ENCODE measurements at places on chromosomes 6 and 20. TPM values are rescaled to one million over a fixed set of nuclear protein-coding genes. Genes with fewer than 3 reads are reported as not detected.
A peak's percentile ranks its signal among the peaks of the same experiment; 100 is the strongest.

DNA sequence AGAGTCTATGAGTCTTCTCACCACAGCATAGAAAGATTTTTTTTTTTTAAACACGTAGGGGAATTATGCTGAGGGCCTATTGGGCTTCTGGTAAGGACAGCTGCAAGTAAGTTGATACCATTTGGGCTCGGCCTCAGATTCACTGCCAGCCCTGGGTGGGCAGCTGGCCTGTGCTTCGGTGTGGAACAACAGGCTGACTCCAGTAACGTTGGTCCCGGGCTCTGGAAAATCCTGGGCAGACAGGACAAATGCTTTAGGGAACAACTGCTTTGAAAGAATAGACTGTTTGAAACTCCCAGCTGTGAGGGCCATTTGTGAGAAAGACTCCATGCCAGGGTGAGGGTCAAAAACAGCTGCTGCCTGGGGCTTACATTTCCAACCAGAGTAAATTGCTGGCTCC, 366.5 kb downstream of the QKI start:
- no peak overlapping the region for H3K4me3 ChIP-seq
- no peaks in the 10 kb centered on the region for H3K4me1 ChIP-seq
- DNase-seq, result peak; percentile 19
- no peak overlapping the region for H3K27ac ChIP-seq
- H3K36me3 ChIP-seq, result no peaks in the 10 kb centered on the region
- no peaks in the 10 kb centered on the region for H3K27me3 ChIP-seq

GRCh38 chr20:38152175-38152620, 12.9 kb downstream of the TGM2 start:
- no peaks in the 10 kb centered on the region for H3K27me3 ChIP-seq
- peaks cover 17% of the 10 kb centered on the region for H3K4me1 ChIP-seq
- no peaks in the 10 kb centered on the region for H3K36me3 ChIP-seq
- peak; percentile 79 for DNase-seq
- H3K27ac ChIP-seq, result peak overlapping the region; percentile 79
- no peak overlapping the region for H3K4me3 ChIP-seq

DNA sequence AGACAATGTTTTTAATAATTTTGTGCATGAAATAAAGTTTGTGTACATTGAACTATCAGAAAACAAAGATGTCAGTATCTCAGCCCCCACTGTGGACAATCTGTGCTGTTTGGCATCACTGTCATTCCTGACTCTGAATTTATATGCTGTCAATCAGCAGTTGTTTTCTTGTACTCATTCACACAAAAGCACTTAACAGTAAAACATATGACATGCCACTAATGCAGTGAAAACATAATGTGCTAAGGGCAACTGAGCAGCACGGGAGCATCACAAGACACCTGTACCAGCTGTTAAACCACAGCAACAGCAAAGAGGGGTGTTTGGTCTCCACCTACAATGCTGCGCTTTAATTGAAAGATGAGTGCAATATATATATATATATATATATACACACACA, 647.8 kb upstream of the SLC35B3 start:
- H3K4me1 ChIP-seq, result no peaks in the 10 kb centered on the region
- no peak for DNase-seq
- no peaks in the 10 kb centered on the region for H3K27me3 ChIP-seq
- no peaks in the 10 kb centered on the region for H3K36me3 ChIP-seq

GRCh38 chr6:69379518-69379917, 417.3 kb downstream of the LMBRD1 start:
- H3K27ac ChIP-seq, result no peak overlapping the region
- no peak for DNase-seq
- no peaks in the 10 kb centered on the region for H3K36me3 ChIP-seq
- no peaks in the 10 kb centered on the region for H3K4me1 ChIP-seq

GRCh38 chr6:31752739-31753319, 9.6 kb upstream of the SAPCD1 start:
- H3K36me3 ChIP-seq, result no peaks in the 10 kb centered on the region
- no peak overlapping the region for H3K4me3 ChIP-seq
- no peak overlapping the region for H3K27ac ChIP-seq
- no peaks in the 10 kb centered on the region for H3K4me1 ChIP-seq

GRCh38 chr6:140816681-140817080, 1316.0 kb upstream of the GJE1 start:
- no peak overlapping the region for H3K27ac ChIP-seq
- no peaks in the 10 kb centered on the region for H3K4me1 ChIP-seq
- H3K4me3 ChIP-seq, result no peak overlapping the region
- no peaks in the 10 kb centered on the region for H3K36me3 ChIP-seq
- no peaks in the 10 kb centered on the region for H3K27me3 ChIP-seq

DNA sequence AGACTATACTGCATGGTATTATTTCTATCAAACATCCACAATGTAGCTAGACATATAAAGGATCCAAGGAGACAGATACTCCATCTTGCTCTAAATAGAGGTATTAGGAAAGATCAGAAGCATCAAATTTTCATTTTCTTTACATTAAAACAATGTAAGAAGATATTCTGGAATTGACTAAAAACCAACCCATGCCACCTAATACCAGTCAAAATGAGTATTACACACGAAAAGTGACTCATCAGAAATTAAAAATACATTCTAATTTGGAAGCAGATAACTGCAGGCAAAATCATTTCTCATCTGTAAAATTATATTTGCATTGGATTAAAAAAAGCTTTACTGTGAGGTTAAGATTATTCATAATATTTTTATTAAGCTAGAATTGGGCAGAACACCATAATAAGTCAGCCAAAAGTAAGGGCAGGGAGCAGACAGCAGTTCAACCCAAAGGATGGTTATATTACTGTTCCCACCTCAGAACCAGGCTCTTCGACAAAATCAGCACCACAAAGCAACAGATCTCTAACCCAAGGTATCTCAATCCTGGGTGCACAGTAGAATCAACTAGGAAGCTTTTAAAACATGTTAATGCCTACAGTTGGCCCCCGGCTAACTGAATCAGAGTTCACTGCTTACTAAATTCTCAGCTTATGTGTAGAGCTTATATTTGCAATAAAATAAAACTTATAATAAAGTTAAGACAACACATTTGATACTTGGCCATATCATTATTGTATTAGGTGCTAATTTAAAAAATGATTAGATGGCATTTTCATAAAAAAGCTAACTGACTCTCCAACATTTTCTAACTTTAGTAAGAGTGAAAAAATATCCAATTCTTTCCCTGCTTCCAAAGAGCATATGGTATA, 35.2 kb downstream of the SAMD3 start:
- H3K27me3 ChIP-seq, result no peaks in the 10 kb centered on the region
- H3K4me3 ChIP-seq, result no peak overlapping the region
- no peak overlapping the region for H3K27ac ChIP-seq

GRCh38 chr6:110664933-110665332, 150.3 kb downstream of the CDK19 start:
- H3K36me3 ChIP-seq, result no peaks in the 10 kb centered on the region
- no peak for DNase-seq
- no peaks in the 10 kb centered on the region for H3K27me3 ChIP-seq
- H3K4me3 ChIP-seq, result no peak overlapping the region
- H3K27ac ChIP-seq, result peak overlapping the region; percentile 54

- H3K4me1 ChIP-seq, result peaks cover 28% of the 10 kb centered on the region
- DNase-seq, result peak; percentile 54
- H3K27ac ChIP-seq, result peak overlapping the region; percentile 89
- no peaks in the 10 kb centered on the region for H3K27me3 ChIP-seq
Observed at GRCh38 chr20:50286609-50287008, 96.0 kb downstream of the CEBPB start.

- H3K27ac ChIP-seq, result no peak overlapping the region
- no peak overlapping the region for H3K4me3 ChIP-seq
- H3K36me3 ChIP-seq, result no peaks in the 10 kb centered on the region
- no peaks in the 10 kb centered on the region for H3K4me1 ChIP-seq
- H3K27me3 ChIP-seq, result no peaks in the 10 kb centered on the region
- no peak for DNase-seq
Observed at GRCh38 chr6:12483712-12484111, 193.6 kb downstream of the EDN1 start.

DNA sequence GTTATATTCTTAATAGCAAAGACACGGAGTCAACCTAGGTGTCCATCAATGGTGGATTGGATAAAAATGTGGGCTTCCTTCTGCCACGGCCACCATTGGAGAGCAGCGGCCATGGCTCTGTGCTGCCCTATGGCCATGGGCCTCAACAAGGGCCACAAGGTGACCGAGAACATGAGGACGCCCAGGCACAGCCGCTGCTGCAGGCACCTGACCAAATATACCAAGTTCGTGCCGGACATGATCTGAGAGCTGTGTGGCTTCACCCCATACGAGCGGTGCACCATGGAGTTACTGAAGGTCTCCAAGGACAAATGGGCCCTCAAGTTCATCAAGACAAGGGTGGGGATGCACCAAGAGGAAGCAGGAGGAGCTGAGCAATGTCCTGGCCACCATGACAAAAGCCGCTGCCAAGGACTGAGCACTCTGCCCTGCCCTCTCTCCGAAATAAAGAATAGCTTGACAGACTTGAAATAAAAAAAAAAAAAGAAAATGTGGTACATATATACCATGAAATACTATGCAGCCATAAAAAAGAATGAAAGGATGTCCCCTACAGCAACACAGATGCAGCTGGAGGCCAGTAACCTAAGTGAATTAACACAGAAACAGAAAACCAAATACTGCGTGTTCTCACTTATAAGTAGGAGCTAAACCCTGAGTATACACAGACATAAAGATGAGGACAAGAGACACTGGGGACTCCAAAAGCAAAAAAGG, 81.0 kb downstream of the FKBP5 start:
- no peaks in the 10 kb centered on the region for H3K27me3 ChIP-seq
- peaks cover 10% of the 10 kb centered on the region for H3K4me1 ChIP-seq
- no peak overlapping the region for H3K4me3 ChIP-seq
- H3K27ac ChIP-seq, result no peak overlapping the region
- H3K36me3 ChIP-seq, result no peaks in the 10 kb centered on the region

GRCh38 chr6:3328796-3329195, 70.0 kb downstream of the PSMG4 start:
- H3K4me3 ChIP-seq, result no peak overlapping the region
- peaks cover 7% of the 10 kb centered on the region for H3K4me1 ChIP-seq
- H3K27me3 ChIP-seq, result no peaks in the 10 kb centered on the region
- H3K27ac ChIP-seq, result no peak overlapping the region
- H3K36me3 ChIP-seq, result no peaks in the 10 kb centered on the region
- no peak for DNase-seq

GNAS gene
- 841 TPM for total RNA-seq

FAM83C gene
- total RNA-seq, result not detected

NFYA gene
- 25.2 TPM for total RNA-seq

PRDM1 gene
- total RNA-seq, result 19.1 TPM

MICB gene
- 0.67 TPM for total RNA-seq

SLC4A11 gene
- 0.28 TPM for total RNA-seq

CLIC1 gene
- total RNA-seq, result 463 TPM

CCR6 gene
- 2.0 TPM for total RNA-seq

All from hepatocyte (in vitro differentiated cells).